ENCODE measurements at places on chromosomes 7 and 10.

- peak; percentile 94 for DNase-seq
These were observed at the start of gene ENO4 for GRCh38 chr10:116849248-116850057. TSS of gene ENO4 (plus strand) at chr10:116849499. CDS start at chr10:116849567, 68 bp downstream.

GRCh38 chr7:133234961-133235875 lies 17.7 kb upstream of the EXOC4 start:
- DNase-seq: no peak

- no peak for DNase-seq
These were observed 4.6 kb downstream of the AGFG2 start for GRCh38 chr7:100543586-100543985.

DNA sequence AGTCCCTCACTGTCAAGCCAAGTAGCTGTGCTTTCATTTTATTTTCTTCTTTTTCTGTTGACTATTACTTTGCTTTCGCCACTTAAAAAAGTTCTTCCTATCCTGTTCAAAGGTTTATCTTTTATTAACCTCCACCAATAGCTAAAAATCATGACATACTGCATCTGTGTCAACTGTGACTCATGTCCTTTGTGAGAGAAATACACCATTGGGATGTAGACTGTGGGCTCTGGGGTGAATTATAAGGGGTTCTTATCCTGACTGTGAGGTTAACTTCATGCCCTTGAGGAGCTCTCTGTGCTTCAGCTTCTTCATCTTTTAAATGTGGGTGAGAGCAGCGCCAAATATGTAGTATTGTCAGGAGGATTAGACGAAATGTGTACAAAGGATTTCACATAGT lies 71.9 kb upstream of the ANKRD30A start:
- no peak for DNase-seq

DNA sequence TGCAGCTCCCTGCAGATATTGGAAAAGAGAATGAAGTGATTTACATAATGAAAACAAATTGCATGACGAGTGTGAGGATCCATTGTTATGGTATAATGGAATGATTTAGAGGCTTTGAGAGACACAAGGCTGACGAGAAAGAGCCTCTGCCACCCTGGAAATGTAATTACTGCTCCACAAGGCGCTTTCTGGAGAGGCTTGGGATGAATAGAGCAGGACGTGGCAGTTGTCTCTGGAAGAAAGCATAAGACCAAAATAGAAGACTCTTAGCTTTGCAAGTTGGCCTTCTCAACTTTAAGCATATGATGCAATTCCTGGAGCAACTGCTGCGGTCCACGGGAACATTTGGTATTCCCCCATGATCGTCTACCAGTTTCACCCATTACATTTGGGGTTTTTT lies 181.9 kb upstream of the TCF7L2 start:
- no peak for DNase-seq

- DNase-seq: no peak
These were observed 3.2 kb downstream of the ZNF853 start for GRCh38 chr7:6618621-6619020.

GRCh38 chr7:16668049-16668858 lies 22.3 kb downstream of the BZW2 start:
- DNase-seq: peak; percentile 95
